Activated naive CD8-positive, alpha-beta T cell treated with anti-CD3 and anti-CD28 coated beads, Interleukin-2, amount 10 ng/mL, durations not matched to agents 7 days and 5 days (primary cell): ENCODE measurements at places on chromosomes 6 and 20. TPM values are rescaled to one million over a fixed set of nuclear protein-coding genes. Genes with fewer than 3 reads are reported as not detected.

Gene DDR1
- total RNA-seq, result 10.9 TPM

Gene NCOA7
- 58.6 TPM for total RNA-seq

Gene DEFB124
- not detected for total RNA-seq

Gene HRH3
- total RNA-seq, result not detected

GRCh38 chr20:46027245-46027853 lies 1.7 kb upstream of the SLC12A5 start:
- H3K27me3 ChIP-seq, result peaks cover 43% of the 10 kb centered on the region
- no peak overlapping the region for H3K4me3 ChIP-seq
- peaks cover 9% of the 10 kb centered on the region for H3K4me1 ChIP-seq
- DNase-seq, result no peak
- no peak overlapping the region for H3K27ac ChIP-seq

Gene HDGFL1
- total RNA-seq, result not detected

Gene FAM83C
- not detected for total RNA-seq

Gene MUC21
- not detected for total RNA-seq

DNA sequence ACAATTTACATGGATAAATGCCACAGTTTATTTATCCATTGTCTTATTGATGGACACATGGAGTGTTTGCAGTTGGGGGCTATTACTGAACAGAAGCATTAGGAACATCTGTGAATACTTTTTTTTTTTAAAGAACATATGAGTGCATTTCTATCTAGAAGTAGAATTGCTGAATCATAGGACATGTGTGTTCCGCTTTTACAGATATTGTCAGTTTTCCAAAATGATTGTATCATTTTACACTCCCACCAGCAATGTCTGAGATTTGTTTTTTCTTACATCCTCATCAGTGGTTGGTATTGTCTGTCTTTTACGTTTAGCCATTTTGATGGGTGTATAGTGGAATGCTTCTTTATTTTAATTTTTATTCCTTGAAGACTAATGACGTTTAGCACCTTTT lies 42.0 kb upstream of the ASIP start:
- peaks cover 9% of the 10 kb centered on the region for H3K4me1 ChIP-seq
- DNase-seq, result no peak
- no peaks in the 10 kb centered on the region for H3K36me3 ChIP-seq
- H3K4me3 ChIP-seq, result no peak overlapping the region
- no peak overlapping the region for H3K27ac ChIP-seq
- peaks cover 42% of the 10 kb centered on the region for H3K27me3 ChIP-seq

Gene FAM184A
- 3.0 TPM for total RNA-seq

Gene GSTA4
- 4.1 TPM for total RNA-seq

DNA sequence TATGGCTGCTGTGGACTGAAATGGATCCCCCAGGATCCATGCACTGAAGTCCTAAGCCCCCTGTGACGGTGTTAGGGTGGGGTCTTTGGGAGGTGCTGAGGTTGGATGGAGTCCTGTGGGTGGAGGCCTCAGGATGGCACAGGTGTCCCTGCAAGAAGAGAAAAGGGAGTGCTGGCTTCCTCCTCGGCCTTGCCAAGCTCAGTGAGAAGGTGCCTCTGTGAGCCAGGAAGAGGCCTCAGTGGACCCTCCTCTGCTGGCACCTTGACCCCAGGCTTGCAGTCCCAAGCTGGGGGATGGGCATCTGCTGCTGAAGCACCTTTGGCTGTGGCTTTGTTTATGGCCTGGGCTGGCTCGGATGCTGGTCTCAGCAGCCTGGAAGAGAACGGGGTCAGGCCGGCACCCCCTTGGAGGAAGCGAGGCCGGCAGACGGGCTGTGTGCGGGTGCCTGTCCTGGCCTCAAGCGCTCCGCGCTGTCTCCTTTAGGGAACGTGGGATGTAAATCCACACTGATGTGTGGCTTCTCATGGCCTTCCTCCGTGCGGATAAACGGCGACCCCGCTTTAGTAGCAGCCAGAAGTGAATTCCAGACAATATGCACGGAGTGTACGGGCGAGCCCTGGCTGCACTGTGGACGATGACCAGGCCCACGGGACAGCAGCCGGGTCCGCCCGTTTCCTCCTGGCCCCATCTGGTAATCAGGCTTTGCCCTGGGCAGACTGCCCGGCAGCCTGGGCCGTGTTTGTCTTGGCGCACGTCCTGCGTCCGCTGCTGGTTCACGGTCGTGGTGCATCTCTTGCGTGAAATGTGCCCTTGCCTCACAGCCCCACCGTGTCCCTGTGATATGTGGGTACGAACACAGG lies 182.6 kb downstream of the ERMARD start:
- no peak for DNase-seq
- no peak overlapping the region for H3K27ac ChIP-seq
- H3K4me3 ChIP-seq, result no peak overlapping the region
- peaks cover 14% of the 10 kb centered on the region for H3K27me3 ChIP-seq
- no peaks in the 10 kb centered on the region for H3K4me1 ChIP-seq

Gene MCHR2
- not detected for total RNA-seq

GRCh38 chr20:1315804-1316203 lies 13.1 kb downstream of the SDCBP2 start:
- no peak for DNase-seq
- H3K36me3 ChIP-seq, result no peaks in the 10 kb centered on the region
- peaks cover 10% of the 10 kb centered on the region for H3K4me1 ChIP-seq

Gene TMEM200A
- 1.4 TPM for total RNA-seq

DNA sequence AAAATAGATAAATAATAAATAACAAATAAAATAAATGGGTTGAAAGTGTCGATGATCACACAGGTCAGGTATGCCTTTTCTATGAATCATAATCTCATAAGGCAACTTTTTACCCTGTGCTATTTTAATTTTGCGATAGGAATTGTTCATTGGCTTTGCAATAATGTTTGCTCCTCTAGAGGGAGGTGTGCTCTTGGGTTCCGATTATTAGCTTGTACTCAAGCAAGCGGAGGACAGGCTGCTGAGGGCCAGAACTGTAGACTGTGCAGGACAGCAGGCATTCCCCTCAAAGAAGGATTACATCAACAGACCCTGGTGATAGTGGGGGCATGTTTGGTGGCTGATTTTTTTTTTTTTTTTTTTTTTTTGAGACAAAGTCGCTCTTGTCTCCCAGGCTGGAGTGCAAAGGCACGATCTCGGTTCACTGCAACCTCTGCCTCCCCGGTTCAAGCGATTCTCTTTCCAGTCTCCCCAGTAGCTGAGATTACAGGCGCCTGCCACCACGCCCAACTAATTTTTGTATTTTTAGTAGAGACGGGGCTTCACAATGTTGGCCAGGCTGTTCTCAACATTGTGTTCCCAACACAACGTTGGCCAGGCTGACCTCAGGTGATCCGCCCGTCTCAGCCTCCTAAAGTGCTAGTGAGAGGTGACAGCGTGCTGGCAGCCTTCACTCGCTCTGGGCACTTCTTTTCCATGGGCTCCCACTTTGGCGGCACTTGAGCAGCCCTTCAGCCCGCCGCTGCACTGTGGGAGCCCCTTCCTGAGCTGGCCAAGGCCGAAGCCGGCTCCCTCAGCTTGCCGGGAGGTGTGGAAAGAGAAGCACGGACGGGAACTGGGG lies 35.6 kb downstream of the RIOK1 start:
- no peak overlapping the region for H3K4me3 ChIP-seq
- peaks cover 4% of the 10 kb centered on the region for H3K27me3 ChIP-seq
- no peak for DNase-seq
- H3K36me3 ChIP-seq, result peaks cover 1% of the 10 kb centered on the region
